ENCODE measurements at places on chromosomes 5 and 9.

GRCh38 chr9:136055715-136056545, 39.2 kb downstream of the NACC2 start:
- no peak for DNase-seq

DNA sequence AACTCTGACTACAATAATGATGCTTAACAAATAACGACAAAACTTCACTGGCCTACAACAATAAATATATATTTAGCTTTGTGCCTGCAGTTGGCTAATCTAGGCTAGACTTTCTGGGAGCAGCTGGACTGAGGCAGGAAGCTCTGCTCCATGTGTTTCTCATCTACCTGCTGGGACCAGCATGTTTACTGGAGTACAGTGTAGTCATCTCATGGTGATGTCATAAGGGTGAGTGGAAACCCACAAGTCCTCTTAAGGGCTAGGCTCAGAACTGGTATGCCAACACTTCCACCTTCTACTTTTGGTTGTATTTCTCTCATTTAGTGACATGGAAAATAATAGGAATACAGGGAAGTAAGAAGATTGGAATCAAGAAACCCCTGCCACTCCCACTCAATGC, 85.7 kb upstream of the NIPBL start:
- DNase-seq = peak; percentile 61

GRCh38 chr5:110031402-110032140, 341.8 kb downstream of the MAN2A1 start:
- DNase-seq = no peak

DNA sequence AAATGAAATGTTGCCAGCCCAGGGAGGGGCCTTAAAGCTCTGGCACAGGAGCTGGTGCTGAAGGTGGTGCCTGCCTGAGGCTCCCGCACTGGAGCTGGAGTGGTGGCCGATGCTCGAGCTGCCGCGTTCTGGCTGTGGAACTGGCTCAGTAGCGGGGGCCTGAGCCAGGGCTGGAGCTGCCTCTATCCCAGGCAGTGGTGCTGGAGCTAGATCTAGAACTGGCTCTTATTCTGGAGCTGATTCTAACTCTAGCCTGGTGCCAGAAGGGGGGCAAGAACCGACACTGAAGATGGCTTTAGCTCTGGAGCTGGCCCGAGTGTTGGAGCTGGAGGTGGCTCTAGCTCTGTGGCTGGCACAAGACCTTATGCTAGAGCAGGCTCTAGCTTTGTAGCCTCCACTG, 19.2 kb downstream of the OBP2B start:
- DNase-seq = no peak

- DNase-seq = no peak
Observed at GRCh38 chr5:96528826-96529474, 95.9 kb upstream of the PCSK1 start.

DNA sequence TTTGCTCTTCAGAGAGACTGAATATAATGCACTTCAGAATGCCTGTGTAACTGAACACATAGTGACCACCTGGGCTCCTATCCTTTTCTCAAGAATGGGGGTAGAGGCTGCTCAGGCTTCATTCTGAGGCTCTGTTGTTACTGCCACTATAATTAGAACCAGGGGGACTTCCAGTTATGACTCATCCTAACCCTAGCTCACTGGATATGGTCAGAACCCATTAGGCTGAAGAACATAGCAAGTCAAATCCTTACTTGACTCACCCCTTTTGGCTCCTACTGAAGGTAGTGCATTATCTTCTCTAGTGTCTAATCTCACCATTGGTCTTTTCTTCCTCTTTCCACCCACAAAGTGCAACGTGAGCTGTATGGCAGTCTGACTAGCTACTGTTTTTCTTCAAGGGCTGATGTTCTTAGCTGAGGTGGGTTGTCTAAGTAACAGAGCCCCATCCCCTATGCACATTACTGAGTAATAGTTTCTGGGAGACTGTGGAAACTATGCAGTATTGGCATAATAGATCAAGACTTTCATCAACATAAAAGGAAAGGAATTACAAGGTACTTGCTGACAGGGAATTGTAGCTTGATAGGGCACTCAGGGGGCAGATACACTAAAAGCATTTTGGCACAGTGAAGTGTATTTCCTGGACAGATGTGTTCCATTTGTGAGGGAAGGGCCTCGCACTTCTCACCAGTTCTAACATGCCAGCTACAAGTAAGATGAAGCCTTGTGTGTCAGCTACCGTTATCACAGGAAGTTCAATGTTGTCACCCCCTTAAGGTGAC, 431.0 kb upstream of the MEF2C start:
- DNase-seq = peak; percentile 97

GRCh38 chr5:79924936-79925893, 65.8 kb downstream of the MTX3 start:
- peak; percentile 34 for DNase-seq

DNA sequence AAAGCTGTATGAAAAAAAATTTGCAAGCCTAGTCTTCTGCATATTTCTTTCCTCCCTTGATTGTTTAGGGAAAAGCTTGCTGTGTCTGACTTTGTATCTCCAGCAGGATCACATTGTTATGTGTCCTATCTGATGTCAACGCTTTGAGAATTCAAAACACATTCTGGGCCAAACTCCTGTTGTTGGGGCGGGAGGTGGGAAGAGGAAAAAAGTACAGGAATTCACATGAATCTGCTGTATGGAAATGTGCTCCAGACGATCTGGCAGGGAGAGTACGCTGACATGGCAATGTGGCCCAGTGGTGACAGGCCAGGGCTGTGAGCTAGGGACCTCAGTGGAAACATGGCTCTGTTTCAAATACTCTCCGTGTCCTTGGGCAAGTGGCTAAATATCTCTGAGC, 87.4 kb upstream of the GNA14 start:
- DNase-seq = no peak

DNA sequence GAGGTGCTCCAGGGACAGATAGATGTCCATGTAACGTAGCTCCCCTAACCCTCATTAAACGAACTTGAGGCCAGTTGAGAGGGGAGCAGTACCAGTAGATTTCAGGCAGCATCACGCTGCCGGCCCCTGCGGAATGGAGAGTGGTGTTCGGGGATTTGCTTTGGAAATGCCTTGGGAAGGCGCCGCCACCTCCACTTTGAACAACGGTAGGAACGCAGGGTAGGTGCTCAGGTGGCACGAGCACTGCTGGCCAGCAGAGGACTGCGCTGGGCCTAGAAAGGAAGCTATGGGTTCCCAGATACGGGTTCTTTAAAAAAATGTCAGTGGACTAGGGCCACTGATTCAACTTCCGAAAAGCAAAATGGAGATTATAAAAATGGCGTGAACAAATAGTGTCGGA, 271.8 kb downstream of the FANCC start:
- DNase-seq = no peak

- DNase-seq = peak; percentile 45
Observed at GRCh38 chr5:38497946-38498345, 58.5 kb downstream of the LIFR start.

DNA sequence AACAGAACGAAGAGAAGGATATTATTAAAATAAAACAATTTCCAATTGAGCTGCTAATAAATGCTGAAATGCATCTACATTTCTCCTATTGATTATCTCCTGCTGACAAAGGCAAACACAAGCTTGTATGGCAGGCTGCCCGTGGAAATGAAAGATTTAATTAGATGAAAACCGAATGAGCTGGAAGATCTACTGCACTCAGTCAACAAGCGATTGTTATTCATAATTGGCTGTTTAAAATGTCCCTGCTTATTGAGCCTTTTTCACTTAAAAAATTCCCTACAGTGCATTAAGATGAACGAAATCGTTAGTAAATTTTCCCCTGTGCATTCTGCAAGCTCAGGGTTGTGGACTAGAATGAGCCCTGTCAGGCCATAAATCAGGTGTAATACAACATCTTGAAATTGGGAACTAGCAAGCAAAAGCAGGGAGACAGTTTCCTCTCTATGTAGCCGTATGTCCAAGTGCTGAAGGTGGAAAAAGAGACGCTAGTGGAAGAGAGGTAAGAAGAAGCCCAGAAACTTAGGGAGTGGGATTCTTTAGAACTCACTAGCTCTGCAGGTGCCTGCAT, 28.5 kb upstream of the KIF4B start:
- no peak for DNase-seq

GRCh38 chr9:90593646-90594045, 49.0 kb downstream of the DIRAS2 start:
- DNase-seq = no peak

DNA sequence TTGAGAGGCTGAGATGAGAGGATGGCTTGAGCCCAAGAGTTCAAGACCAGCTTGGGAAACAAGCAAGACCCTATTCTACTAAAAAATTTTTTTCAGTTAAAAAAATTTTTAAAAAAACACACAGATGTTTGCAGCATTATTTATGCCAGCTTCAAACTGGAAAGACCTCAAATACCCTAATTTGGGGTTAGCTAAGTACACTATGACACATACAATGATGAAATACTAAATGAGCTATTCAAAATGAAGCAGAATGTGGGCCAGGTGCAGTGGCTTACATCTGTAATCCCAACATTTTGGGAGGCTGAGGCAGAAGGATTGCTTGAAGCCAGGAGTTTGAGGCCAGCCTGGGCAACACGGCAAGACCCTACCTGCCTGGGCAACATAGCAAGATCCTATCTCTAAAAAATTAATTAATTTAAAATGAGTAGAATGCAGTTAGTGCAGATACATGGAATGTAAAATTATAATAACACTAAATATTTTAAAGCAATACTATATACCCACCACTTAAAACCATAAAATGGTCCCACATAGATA, 44.9 kb downstream of the LHFPL2 start:
- peak; percentile 67 for DNase-seq

- peak; percentile 35 for DNase-seq
Observed at GRCh38 chr9:112069318-112070169, 105.6 kb downstream of the SUSD1 start.

- DNase-seq = no peak
Observed at GRCh38 chr5:1746371-1747078, 53.1 kb downstream of the MRPL36 start.

GRCh38 chr5:30878296-30878695, 315.2 kb upstream of the CDH6 start:
- no peak for DNase-seq

DNA sequence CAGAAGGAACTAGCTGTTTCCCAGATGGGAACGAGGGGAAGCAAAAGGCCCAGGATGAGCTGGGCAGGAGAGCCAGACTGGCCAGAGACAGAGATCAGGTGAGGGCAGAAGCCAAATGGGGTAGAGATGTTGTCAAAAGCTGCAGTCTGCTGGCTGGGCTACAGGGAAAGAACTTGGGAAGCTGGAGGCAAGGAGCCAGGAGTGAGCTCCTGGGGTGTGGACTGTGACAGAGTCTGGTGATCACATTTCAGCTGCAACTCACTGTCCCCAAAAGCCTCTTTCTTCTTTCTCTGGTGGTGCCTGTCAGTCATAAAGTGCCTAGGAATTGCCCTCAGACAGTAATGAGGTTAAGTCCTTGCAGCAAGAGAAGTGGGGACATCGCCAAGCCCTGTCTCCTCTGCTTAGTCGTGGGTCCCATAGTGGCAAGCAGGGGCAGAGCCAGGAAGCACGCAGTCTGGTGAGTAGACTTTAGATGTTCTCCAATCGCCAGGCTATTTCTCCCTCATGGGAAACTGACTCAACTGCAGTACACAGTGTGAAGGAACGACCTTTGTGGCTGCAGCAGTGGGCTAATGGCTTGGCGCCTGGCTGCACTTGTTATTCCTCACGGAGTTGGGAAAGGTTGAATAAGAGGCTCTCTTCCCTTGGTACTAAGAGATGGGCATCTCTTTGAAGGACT, 2.5 kb upstream of the FSD1L start:
- peak; percentile 61 for DNase-seq

GRCh38 chr9:137325799-137326198, 23.7 kb upstream of the NRARP start:
- no peak for DNase-seq

DNA sequence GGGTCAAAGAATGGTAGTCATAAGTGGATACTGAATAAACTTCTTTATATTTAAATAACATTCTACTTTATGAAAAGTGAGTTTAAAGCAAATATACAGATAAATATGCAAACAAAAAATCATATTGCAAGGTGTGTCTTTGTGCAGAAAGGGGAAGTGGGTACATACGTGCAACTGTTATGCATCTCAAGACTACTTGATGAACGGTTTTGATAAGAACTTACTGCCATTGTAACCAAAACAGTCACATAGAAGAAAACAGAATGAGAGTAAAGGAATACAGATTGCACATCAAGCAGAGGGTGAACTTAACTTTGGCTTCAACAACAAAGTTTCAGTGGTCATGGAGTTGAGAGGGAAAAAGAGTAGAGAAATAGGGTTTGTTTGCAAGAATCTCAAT, 9.9 kb downstream of the CAMK4 start:
- no peak for DNase-seq

GRCh38 chr9:135858491-135859185, 48.7 kb downstream of the CAMSAP1 start:
- peak; percentile 43 for DNase-seq

GRCh38 chr5:34685485-34686165, 29.5 kb downstream of the RAI14 start:
- DNase-seq = peak; percentile 83

- no peak for DNase-seq
Observed at GRCh38 chr5:10248378-10249260, 1.1 kb downstream of the ATPSCKMT start.

DNA sequence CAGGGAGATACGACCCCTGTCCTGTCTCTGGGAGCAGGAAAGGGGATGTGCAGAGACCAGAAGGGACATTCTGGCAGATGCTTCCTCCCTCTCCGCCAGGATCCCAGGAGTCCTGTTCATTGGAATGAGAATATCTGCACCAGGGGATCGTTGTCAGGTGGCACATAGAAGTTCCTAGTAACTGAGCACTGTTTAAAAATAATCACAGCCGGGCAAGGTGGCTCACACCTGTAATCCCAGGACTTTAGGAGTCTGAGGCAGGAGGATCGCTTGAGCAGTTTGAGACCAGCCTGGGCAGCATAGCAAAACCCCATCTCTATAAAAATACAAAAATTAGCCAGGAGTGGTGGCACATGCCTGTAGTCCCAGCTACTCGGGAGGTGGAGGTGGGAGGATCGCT, 12.3 kb downstream of the SARDH start:
- DNase-seq = no peak

DNA sequence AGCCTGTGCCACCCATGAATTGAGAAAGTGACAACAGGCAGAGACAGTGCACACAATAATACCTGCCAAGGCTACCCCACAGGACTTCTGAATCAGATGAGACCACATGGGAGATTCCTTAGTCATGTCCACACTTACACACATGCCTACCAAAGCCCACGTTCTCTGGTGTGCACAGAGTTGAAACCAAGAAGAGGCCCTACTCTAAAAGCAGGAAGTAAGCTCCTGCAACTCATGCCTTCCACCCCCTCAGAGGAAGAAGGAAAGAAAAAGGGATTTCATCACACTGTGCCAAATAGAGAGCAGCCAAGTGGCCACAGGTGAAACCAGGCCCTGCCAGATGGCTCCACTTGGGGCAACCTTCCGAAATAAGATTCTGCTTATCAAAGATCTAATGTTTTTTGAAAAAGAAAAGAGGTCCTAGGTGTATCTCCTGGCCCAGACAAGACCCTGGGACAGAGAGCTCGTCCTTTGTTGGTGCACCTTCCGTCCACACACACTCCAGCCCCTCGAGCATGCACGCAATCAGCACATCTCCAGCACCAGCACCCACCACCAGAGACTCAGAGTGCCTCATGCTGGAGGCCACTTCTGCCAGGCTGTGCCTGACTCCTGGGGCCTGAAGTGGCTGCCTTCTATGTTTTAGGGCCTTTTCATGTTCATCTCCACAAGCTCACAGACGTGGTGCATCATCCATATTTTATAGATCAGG, 114.6 kb upstream of the SPOCK1 start:
- peak; percentile 82 for DNase-seq

GRCh38 chr5:16477541-16477940, 11.9 kb upstream of the ZNF622 start:
- no peak for DNase-seq

Measured in fibroblast of mammary gland (primary cell).